NCI-H774 (cell line): ENCODE measurements at places on chromosomes 11 and 22.

GRCh38 chr11:64758330-64759079, 1.3 kb downstream of the PYGM start:
- DNase-seq = no peak

DNA sequence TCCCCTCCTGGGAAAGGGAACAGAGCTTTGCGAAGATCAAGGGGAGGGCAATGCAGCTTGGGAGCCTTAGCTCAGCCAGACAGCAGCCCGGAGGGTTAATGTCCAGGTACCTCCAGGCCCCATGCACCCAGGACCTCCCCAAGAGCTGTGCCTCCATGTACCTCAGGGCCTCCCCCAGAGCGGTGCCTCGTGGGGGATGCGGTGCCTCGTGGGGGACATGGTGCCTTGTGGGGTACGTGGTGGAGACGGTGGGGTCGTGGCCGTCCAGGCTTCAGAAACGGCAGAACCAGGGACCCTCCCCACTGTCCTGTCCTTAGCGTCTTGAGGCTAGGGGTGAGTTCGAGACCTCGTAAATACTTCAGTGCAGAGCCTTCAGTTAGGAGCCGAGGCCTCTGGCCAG, 33.2 kb downstream of the BRSK2 start:
- no peak for DNase-seq

- no peak for DNase-seq
These were observed 56.9 kb upstream of the ARFGAP3 start for GRCh38 chr22:42913874-42914510.

DNA sequence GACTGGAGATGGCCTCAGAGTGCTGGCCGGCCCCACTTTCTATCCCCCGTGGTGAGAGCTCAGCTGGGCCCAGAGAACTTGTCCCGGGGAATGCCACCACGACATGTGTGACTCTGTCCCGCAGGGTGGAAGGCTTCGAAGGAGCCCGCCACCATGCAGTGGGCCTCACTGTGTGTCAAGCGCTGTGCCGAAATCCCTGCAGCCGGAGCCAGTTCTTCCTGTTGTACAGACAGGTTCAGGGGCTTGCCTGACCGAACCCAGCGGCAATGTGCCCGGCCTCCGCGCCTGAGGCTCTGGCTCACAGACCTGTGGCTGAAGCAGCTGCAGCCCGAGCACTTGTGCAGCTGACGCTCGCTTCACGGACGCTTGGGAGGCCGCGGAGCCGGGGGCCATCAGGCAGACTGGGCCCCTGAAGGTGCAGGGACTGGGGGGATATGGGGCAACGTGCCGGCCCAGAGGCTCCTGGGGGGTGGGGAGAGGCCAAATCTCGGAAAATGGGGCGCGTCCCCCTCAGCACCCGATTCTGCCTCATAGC, 650 bp downstream of the PPM1F start:
- no peak for DNase-seq

GRCh38 chr22:19802001-19802893, 41.7 kb downstream of the TBX1 start:
- DNase-seq = no peak
